Dorsolateral prefrontal cortex (tissue), 122 donors: ENCODE measurements at places on chromosomes 4 and X. TPM values are rescaled to one million over a fixed set of nuclear protein-coding genes. Genes with fewer than 3 reads are reported as not detected.

Gene PAQR3
- 32.1 TPM for total RNA-seq

- DNase-seq, result no peak
These were observed 126.5 kb downstream of the GASK1B start for GRCh38 chr4:158046345-158046744.

Gene SPANXB1
- not detected for total RNA-seq

Gene SUPT20HL1
- not detected for total RNA-seq

- DNase-seq, result no peak
These were observed 827.7 kb downstream of the FSTL5 start for GRCh38 chr4:161336016-161336530.

Gene TRIM2
- total RNA-seq, result 496 TPM

GRCh38 chr4:123127218-123127617 is 204.8 kb upstream of the NUDT6 start:
- DNase-seq, result no peak

DNA sequence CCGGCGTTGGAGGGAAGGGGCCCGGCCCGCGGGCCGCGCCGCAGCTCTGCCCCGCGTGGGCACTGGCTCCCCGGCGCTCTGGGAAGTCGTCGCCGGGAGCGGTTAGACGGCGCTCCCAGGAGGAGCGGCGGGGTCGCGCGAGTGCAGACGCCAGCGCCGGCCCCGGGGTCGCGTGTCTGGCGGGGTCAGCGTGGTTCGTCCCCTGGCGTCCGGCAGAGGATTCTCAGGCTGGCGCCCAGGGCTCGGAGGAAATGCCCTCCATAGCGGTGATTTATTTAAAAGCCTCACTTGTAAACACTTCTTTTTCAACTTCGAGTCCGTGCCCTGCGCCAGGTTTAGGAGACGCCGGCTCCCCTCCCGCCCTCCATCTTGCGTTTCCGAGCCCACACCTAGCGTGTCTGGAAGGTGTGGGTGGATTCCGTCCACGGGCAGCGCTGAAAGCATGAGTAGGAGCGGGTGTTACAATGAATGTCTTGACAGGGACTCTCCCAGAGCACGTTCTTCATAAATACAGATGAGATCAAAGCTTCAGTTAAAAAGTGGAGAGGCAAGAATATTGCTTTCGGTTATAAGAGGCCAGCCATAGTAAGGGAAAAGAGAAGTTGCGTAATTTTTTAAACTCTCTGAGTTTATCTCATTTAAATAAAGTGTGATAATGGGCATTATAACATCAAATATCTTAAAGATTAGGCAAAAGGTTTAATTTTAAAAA is 692 bp downstream of the FAM241A start:
- DNase-seq, result peak; percentile 26

DNA sequence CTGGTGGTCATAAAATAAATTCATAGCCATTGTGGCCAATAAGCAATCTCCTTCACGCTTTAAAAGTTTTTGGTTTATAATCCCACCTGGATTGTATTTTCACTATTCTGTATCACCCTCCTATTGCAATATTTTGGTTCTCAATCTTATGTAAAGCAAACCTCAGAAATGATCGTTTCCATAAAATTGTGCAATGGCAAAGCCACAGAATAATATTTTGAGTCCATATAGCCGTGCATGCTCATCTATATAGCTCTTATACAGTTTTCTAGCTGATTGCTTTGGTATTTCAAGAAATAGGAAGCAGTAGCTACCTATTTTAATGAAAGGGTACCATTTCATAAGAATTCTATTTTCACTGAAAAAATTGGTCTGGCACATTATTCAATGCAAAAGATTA is 10.0 kb upstream of the HAND2 start:
- DNase-seq, result no peak

Gene AKAP14
- 0.87 TPM for total RNA-seq

GRCh38 chrX:141176586-141177451 is at the start of gene LDOC1:
Gene LDOC1 (minus strand): TSS chrX:141177129. CDS start chrX:141177021, 108 bp downstream.
- DNase-seq, result peak; percentile 77

DNA sequence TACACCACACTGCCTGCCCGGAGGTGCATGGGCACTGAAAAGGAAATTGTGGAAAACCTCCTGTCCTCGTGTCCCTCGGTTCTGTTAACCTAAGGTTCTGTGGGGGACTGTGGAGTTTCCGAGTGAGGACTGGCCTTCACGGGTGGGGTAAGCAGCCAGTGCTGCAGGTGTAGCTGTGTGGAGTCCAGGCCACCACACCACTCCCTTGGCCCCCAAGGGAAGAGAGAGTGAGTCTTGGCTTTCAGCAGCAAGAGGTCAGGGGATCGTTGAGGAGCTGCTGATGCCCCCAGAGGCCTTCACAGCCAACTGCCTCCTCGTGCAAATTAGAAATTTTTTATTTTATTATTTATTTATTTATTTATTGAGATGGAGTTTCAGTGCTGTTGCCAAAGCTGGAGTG is 20.4 kb downstream of the BEND4 start:
- DNase-seq, result no peak

Gene TEX13C
- total RNA-seq, result not detected

DNA sequence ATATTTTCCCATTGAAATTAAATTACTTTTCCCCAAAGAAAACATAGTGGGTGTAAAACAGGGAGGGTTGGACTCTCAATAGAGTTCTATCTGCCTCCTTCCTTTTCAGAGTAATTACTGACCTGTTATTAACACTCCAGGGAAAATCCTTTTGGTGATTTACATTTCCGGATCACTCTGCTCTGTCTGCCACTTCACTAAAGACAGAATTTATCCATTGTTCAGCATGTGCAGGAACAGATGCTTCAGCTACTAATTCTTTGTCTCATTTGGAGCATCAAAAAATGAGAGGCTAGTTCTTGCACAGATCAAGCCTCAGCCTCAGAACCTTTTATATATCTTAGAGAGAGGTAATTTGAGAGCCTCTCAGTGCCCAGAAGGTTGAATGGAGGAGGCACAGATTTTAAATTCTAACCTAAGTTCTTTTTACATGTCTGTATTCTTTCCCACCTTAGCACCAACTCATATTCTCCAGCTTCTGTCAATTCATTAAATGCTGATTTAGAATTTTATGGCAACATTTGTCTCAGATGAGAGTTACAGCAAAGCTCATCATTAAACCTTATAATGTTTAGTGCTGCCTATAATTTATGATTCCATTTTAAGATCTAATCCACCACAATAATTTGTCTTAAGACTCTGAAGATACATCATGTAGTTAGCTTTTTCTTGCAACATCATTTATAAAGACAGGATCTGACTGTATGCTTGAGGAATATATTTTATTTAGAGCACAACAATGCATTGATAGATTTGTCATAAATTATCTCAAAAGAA is 1494.4 kb downstream of the STIM2 start:
- DNase-seq, result no peak
